ENCODE measurements at places on chromosomes 13 and 19. TPM values are rescaled to one million over a fixed set of nuclear protein-coding genes. Genes with fewer than 3 reads are reported as not detected.

STX10 gene
- 48.9 TPM for total RNA-seq

SELENOV gene
- not detected for total RNA-seq

RFPL4A gene
- total RNA-seq, result not detected

NOVA2 gene
- not detected for total RNA-seq

GRCh38 chr19:45103508-45104319 is 10.7 kb downstream of the PPP1R37 start:
- H3K4me3 ChIP-seq, result no peak overlapping the region
- no peaks in the 10 kb centered on the region for H3K36me3 ChIP-seq
- no peak overlapping the region for H3K27ac ChIP-seq
- DNase-seq, result no peak
- no peaks in the 10 kb centered on the region for H3K27me3 ChIP-seq

GRCh38 chr19:16139752-16140151 is 3.7 kb upstream of the HSH2D start:
- no peak overlapping the region for H3K4me3 ChIP-seq
- no peak for DNase-seq
- H3K27ac ChIP-seq, result no peak overlapping the region

GRCh38 chr13:49443357-49443703 is 534 bp downstream of the CAB39L start:
- no peak for DNase-seq
- peaks cover 50% of the 10 kb centered on the region for H3K4me1 ChIP-seq
- H3K27ac ChIP-seq, result peak overlapping the region; percentile 96
- peaks cover 4% of the 10 kb centered on the region for H3K36me3 ChIP-seq

GRCh38 chr13:30743319-30744055 is 8.1 kb downstream of the ALOX5AP start:
- DNase-seq, result no peak
- H3K4me3 ChIP-seq, result no peak overlapping the region
- no peak overlapping the region for H3K27ac ChIP-seq
- peaks cover 4% of the 10 kb centered on the region for H3K36me3 ChIP-seq
- H3K27me3 ChIP-seq, result no peaks in the 10 kb centered on the region

DNA sequence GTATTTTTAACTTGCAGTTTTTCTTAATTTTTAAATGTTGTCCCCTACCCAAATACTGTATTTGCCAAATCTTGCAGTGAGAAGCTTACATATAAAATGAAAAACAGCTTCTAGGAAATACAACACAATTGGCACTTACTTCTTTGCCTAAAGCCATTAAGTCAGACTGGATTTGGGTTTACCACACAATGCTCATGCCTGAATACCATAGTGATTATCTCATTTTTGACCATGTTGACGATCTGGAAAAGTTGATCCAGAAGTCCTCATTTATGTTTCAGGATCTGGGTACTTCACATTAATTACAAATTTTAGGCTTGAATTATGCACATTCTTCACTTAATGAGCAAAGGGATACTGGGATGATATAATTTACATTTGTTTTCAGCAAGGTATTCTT is 2.4 kb downstream of the RNF6 start:
- H3K4me1 ChIP-seq, result peaks cover 30% of the 10 kb centered on the region
- H3K27me3 ChIP-seq, result no peaks in the 10 kb centered on the region
- H3K27ac ChIP-seq, result no peak overlapping the region
- no peak overlapping the region for H3K4me3 ChIP-seq

DNA sequence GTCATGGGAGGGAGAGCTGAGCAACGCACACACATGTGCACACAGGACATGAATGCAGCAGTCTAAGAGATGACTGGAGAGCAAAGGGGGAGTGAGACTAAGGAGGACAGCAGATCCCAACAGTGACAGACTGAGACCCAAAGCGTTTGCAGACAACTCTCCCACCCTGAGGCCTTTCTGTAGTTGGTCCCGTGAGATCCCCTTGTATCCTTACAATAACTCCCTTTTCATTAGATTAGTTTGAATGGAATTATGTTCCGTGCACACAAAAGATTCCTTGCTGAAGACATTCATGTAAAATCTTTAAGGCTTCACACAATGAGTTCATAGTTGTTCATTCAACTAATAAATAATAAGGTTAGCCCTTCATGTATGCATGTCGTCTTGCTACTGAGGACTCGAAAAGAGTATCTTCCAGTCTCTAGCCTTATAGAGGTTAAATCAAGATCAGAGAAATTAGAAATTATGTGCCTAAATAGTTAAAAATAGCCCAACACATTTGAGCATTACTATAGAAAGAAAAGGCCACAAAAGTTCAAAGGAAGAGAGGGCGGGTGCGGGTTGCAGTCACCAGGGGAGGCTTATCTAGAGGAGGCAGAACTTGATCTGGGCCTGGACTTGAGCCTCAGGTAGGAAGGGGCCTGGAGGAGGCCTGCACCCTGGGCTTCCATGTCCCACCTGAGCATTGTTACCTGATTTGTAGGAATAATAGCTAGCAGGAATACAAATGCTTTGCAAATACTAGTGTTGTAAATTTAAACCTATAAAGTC is 3.1 kb upstream of the GTF3A start:
- H3K4me1 ChIP-seq, result peaks cover 11% of the 10 kb centered on the region
- H3K27me3 ChIP-seq, result no peaks in the 10 kb centered on the region
- peaks cover 12% of the 10 kb centered on the region for H3K36me3 ChIP-seq
- DNase-seq, result no peak
- H3K27ac ChIP-seq, result no peak overlapping the region

- H3K27ac ChIP-seq, result no peak overlapping the region
- H3K4me1 ChIP-seq, result no peaks in the 10 kb centered on the region
- H3K36me3 ChIP-seq, result no peaks in the 10 kb centered on the region
Measured at GRCh38 chr13:43304945-43305344, 281.6 kb downstream of the DNAJC15 start.

DNA sequence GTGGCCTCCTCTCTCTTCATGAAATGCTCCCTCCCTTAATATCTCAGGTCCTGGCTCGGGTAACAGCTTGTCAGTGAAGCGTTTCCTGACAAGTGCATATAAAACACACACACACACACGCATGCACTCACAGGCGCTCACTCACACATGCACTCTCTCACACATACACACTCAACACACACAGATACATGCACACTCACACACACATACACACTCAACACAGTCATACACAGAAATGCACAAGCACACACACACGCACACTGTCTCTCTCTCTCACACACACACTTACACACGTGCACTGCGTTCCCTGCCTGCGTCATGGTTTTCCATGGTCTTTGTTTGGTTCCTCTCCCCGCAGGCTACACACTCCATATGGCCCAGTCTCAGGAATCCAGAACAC is 344.1 kb downstream of the UQCRFS1 start:
- H3K27ac ChIP-seq, result no peak overlapping the region
- no peaks in the 10 kb centered on the region for H3K4me1 ChIP-seq
- no peaks in the 10 kb centered on the region for H3K36me3 ChIP-seq
- no peaks in the 10 kb centered on the region for H3K27me3 ChIP-seq
- no peak for DNase-seq
- H3K4me3 ChIP-seq, result no peak overlapping the region

DNA sequence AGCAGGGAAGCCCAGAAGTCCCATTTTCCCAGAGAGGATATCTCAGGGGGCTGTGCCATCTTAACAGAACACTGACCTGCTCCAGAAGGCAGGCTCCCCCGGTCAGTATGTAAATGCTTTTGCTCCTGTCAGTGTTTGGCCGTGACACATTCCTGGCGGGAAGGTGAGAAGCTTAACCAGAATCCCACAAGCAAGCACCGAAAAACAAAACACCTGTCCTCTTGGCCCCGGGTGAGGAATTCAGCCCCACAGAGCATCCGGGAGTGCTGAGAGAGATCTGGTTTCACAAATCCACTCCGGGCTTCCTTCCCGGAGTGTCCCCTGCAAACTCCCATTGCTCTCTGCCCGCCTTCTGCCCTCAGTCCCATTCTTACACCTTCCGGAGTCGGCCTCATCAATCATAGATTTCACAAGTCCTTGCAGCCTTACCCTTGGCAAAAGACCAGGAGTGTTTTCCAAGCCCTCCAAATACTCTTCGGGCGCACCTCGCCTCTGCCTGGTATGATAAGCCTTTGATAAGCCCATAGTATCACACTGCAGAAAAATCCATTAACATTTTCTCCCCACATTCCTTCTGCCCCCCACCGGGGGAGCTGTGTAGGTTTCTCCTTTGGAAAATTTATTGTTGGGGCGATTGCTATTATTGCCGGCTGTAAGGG is 12.2 kb downstream of the TPM4 start:
- DNase-seq, result no peak
- no peaks in the 10 kb centered on the region for H3K27me3 ChIP-seq
- peaks cover 33% of the 10 kb centered on the region for H3K4me1 ChIP-seq
- peaks cover 75% of the 10 kb centered on the region for H3K36me3 ChIP-seq
- no peak overlapping the region for H3K4me3 ChIP-seq

DNA sequence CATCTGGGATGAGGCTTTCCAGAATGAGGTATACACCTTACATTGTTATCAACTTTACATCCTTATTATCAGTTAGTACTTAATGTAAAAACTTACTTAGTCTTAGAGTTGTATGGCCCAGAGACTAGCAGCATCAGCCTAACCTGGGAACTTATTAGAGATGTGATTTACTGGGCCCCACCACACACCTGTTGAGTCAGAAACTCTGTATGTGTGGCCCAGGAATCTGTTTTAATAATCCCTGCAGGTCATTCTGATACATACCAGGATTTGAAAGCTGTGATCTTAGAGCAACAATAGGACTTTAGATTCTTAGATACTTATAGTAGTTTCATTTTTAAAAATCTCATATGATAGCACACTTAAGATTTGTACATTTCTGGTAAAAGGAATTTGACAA is 17.4 kb downstream of the FNDC3A start:
- H3K4me3 ChIP-seq, result no peak overlapping the region
- no peak for DNase-seq
- H3K27me3 ChIP-seq, result no peaks in the 10 kb centered on the region
- peaks cover 30% of the 10 kb centered on the region for H3K4me1 ChIP-seq

GRCh38 chr19:3665681-3666544 is 34.4 kb downstream of the PIP5K1C start:
- DNase-seq, result peak; percentile 80
- H3K27me3 ChIP-seq, result no peaks in the 10 kb centered on the region
- H3K36me3 ChIP-seq, result no peaks in the 10 kb centered on the region
- H3K4me1 ChIP-seq, result peaks cover 5% of the 10 kb centered on the region
- no peak overlapping the region for H3K4me3 ChIP-seq

GRCh38 chr19:2035590-2035991 is 15.5 kb downstream of the MKNK2 start:
- no peak overlapping the region for H3K27ac ChIP-seq
- peaks cover 6% of the 10 kb centered on the region for H3K36me3 ChIP-seq
- no peak overlapping the region for H3K4me3 ChIP-seq
- no peaks in the 10 kb centered on the region for H3K27me3 ChIP-seq
- no peak for DNase-seq
